ENCODE measurements at places on chromosomes 3 and 15.

- no peak for DNase-seq
These were observed 296.4 kb upstream of the TPRG1 start for GRCh38 chr3:188875413-188875812.

GRCh38 chr15:65789105-65789504 is 3.0 kb downstream of the DENND4A start:
- no peak for DNase-seq

DNA sequence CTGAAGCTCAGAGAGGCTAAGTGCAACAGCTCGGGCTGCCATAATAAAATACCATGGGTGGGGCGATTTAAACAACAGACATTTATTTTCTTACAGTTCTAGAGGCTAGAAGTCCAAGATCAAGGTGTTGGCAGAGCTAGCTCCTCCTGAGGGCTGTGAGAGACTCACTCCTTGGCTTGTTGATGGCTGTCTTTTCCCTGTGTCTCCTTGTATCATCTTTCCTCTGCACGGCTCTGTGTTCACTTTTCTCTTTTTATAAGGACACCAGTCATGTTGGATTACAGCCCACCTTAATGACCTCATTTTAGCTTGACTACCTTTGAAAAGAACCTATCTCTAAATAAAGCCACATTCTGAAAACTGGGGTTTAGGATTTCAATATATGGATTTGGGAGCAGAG is 129.7 kb downstream of the RPL22L1 start:
- no peak for DNase-seq

DNA sequence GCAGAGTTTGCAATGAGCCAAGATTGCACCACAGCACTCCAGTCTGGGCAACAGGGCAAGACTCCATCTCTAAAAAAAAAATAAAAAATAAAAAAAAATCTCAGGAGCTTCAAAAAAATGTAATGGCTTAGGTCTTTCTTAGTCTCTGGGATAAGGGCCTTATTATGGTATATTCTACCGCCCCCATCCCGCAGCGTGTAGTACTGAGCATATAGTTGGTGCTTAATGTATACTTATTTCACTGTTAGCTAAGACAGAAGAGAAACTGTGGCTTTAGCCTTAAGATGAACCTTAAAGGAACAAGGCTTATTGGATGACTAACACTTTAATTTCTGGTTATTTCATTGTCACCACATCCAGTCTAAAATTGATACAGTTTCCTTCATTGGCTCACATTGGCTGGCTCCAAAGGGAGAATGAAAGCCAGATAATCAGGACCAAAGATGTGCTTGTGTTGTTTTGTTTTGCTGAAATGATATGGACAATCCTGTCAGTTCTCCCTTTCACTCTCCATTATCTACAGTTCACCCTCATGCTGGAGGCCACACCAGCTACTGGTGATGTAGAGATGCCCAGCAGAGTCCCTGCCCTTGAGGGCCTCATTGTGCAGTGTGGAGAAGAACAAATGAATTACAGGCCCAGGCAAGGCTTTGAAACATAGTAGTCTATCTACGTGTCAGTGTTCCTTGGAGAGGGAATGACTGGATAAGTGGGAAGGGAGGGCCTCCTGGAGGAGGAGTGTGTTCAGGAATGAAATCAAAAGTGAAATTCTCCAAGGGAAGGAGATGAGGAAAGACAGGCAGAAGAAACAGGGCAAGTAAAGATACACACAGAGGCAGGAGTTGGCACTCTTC is 17.4 kb upstream of the RAF1 start:
- DNase-seq, result no peak

DNA sequence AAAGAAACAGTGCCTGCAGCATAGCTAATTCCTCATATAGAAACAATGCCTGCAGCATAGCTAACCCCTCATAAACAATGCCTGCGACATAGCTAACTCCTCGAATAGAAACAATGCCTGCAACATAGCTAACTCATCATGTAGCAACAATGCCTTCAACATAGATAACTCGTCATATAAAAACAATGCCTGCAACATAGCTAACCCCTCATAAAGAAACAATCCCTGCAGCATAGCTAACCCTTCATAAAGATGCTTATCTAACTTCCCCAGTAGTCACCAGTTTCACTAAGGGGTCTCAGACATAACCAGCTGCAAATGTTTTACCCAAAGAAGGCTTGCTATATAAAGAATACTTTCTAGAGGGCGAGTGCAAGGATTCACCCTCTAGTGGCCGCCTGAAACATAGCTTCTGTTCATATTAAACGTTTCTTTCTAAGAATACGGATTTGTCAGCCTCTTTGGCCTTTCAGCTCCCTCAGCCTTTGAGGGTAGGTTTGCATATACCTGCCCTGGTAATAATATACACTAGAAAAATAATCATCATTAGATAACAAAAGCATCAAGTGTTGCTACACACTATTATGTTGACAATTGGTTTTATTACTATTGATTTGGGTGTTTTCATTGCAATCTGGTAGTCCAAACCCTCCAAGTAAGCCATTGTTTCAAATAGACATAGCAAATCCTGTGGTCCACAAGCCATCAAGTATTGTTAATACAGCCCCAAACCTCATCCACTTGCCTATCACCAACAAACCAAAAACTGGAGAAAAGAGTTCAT is 44.4 kb upstream of the FAN1 start:
- DNase-seq, result no peak

GRCh38 chr15:40052604-40053003 is 13.6 kb upstream of the SRP14 start:
- DNase-seq, result no peak

DNA sequence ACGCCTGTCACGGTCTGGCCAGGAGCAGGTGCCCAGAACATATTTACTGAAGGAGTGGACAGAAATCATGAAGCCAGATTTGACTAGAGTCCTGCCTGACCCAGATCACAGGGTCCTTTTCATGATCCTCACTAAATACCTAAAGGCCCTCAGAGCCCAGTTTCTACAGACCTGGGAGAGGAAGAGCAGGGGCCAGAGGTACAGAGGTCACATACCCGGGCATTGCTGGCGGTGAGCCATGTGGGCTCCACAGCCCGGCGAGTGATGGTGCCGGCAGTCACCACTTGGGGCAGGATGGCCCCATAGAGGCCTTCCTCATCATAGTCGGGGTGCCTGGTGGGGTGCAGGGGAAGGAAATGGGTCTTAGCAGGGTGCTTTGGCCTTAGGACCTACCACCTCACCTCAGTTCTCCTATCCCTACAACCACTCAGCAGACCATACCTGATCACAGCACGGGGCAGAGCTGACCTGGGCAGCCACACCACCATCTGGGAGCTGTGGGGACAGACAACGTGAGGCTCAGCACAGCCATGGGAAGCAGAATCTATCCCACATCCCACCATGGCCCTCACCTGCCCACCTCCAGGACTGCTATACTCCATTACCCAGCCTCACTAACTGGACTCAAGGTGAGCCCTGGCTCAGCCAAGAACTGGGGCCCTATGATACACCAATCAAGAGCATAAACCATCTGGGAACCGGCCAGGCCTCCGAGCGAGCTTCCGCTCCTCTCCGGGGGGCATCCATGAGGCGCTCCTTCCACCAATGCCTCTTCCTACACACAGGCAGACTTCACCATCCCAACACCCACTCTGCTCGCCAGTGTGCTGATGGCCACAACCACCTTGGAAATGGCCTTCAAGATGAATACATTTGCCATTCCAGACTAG is 12.9 kb downstream of the POLG start:
- DNase-seq, result no peak

DNA sequence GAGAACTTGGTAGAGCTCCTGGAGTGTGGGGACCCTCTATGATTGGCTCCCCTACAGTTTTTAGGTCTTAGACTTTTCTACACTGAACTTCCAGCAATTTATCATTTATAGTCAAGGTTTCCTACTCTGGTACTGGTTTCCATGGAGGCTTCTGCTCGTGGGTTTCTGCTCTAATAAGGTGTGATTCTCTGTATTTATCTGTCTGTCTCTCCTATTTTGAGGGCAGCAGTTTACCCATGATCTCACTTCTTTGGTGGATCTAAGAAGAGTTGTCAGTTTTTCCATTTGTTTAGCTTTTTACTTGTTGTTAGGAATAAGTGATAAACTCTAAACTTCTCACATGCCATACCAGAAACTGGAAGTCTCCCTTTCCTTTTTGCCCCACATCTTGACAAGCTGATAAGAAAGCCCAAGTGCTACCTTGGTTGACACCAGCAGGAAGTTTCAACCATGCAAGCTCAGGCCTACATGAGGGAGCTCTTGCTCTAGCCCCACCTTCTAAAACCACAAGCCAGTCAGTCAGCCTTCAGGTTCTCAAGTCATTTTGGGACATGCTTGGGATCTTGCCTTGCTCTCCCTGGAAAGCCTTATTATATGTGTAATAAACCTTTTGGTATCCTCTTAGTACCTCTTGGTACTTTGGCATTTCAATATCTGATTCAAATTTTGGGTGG is 10.0 kb downstream of the TIMMDC1 start:
- no peak for DNase-seq

DNA sequence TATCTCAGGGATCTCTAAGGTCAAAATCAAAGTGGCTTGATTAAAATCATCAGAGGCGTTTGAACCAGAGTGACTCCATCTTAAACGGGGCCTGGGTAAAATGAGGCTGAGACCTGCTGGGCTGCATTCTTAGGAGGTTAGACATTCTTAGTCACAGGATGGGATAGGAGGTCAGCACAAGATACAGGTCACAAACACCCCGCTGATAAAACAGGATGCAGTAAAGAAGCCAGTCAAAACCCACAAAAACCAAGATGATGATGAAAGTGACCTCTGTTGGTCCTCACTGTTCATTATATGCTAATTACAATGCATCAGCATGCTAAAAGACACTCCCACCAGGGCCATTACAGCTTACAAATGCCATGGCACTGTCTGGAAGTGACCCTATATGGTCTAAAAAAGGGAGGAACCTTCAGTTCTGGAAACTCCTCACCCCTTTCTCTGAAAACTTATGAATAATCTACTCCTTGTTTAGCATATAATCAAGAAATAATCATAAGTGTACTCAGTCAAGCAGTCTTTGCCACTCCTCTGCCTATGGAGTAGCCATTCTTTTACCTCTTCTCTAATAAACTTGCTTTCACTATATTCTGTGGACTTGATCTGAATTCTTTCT is 143.3 kb upstream of the SLCO3A1 start:
- no peak for DNase-seq

- DNase-seq, result no peak
These were observed 427.6 kb upstream of the SEMA6D start for GRCh38 chr15:47289656-47290055.

DNA sequence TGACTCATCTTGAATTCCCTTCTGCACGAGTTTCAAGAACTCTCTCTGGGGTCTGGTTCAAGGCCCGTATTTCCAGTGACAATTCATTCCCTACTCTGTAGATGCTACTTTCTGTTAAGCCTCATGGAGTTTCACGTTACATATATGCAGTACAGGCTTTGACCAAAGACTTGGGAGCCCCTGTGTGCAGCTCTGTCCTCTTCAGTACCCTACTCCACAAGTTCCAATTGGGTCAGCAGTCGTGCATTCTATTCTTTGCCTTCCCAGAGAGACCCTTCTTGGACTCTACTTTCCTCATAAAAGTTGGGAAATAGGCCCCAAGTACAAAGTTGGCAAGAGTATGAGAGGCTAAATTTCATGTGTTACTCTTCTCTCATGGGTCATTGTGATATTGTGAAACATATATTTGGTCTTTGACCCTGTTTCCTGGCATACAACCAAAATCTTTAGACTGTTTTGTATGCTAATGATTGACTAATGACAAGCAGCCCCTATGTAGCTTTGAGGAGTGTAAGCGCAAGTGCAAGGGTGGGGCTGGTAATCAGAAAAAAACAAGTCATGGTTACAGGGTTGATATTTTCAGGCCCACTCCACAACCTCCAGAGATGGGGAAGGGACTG is 15.0 kb upstream of the CCDC50 start:
- no peak for DNase-seq

DNA sequence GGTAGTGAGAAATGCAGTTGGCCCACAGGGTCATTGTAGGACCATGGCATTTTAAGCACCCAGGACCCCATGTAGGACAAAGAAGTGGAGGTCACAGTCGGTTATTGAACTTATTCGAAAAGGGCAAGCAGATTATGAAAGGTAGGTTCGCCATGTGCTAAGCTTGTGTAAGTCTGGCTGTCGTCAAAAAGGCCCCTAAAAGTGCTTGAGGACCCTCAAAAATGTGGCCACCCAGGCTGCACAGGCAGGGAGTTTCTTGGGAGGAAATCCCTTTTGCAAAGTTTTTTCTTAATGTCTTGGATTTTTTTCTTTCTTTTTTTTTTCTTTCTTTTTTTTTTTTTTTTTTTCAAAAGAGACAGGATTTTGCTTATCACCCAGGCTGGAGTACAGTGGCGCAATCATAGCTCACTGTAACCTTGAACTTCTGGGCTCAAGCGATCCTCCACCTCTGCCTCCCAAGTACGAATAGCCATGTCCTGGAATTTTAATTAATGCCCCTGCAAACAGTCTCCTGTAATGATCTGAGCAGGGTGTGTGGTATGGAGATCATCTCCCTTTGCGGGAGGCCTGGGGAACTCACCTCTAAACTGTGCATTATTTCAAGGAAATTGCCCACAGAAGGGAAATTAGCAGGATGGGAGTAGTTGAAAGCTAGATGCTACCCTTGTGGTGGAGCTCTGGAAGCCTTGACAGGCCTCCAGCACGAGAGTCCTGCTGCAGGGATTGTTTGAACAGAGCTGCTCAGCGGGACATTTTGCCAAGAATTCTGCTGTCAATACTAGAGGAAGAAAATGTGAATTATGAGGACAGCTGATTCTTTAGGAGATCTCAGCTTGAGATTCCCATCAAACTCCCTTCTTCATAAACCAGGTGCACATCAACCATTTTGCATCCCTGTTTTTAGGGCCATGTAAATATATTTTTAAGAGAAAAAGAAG is 28.4 kb downstream of the THSD4 start:
- no peak for DNase-seq

DNA sequence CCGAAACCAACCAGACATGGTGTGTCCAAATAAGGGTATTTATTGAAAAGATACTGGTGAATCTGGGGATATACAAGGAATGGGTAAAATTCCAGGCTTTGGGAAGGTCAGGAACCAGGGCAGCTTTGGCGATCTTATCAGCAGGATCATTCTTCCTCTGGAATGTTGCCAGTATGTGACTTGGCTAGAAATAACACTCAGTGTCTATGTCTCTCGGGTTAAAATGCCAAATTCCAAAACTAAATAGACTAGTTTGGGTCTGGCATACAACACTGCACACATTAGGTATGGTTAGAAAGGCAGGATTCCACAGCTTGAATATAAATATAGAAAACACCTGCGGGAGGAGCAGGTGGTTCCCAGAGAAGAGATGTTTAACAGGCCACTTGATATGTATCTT is 220.2 kb upstream of the CD96 start:
- no peak for DNase-seq

GRCh38 chr15:101250341-101250831 is 1.5 kb downstream of the CHSY1 start:
- DNase-seq, result no peak

GRCh38 chr3:189786479-189787064 is 155.4 kb downstream of the TP63 start:
- DNase-seq, result no peak

Data from stimulated activated CD4-positive, alpha-beta T cell treated with anti-CD3 and anti-CD28 coated beads, Interleukin-1b, Interleukin-23, amount 100 ng/mL, for 4 hours (primary cell).